NCI-H345 (cell line): ENCODE measurements at places on chromosomes 5 and 9.

DNA sequence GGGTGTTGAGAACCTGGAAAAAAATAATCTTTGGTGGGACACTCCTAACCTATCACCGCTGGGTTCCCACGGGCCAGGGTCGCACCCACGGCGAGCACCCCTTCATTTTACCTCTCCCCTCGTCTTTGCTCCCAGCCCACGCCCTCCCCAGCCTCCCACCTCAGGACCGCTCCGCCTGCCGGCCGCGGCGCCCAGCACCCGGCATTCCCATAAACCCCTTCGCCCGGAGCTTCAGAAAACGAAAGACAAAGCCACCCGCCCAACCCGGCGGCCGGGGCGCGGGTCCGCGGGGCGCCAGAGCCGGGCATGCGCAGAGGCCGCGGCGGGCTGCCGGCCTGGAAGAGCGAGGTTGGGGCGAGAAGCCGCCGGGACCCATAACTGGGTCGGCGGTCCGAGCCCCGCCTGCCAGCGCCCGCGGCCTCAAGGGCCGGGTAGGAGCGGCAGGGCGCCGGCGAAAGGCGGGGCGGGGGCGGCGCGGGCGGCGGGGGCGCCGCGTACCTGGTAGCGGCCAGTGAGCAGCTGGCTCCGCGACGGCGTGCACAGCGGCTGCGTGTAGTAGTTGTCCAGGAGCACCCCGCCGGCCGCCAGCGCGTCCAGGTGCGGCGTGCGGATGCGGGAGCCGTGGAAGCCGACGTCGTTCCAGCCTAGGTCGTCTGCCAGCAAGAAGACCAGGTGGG lies 533 bp downstream of the ARSB start:
- DNase-seq: peak; percentile 88

- DNase-seq: no peak
These were observed 15.9 kb upstream of the FANCC start for GRCh38 chr9:95333426-95333825.

DNA sequence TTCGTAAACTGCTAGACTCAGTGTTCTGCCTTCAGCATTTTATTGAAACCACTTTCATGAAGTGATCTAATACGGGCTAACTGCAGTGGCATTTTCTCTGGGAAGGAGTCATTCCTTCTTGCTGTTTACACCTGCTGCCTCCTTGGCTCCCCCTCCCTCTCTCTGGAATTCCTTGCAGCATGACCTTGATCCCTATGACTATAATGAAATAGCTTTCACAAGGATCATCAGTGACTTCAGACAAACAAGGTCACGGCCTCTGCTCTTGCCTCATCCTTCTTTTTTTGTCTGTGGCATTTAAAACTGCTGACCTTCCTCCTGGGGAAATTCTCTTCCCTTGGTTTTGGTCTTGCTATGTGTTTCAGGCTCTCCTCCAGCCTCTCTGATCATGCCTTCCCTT lies 90.2 kb downstream of the ZNF462 start:
- no peak for DNase-seq

GRCh38 chr5:19547640-19548039 lies 440.4 kb downstream of the CDH18 start:
- DNase-seq: no peak
